Activated B cell treated with CpG ODN at 0.5 μM for 24 hours (primary cell): ENCODE measurements at places on chromosomes 13 and 19. TPM values are rescaled to one million over a fixed set of nuclear protein-coding genes. Genes with fewer than 3 reads are reported as not detected.

Gene CCDC9
- total RNA-seq = 43.7 and 47.1 TPM in 2 replicates

GRCh38 chr19:28883241-28883693, 329.7 kb downstream of the UQCRFS1 start:
- H3K27me3 ChIP-seq = peaks cover 8% of the 10 kb centered on the region
- H3K36me3 ChIP-seq = no peaks in the 10 kb centered on the region
- H3K4me3 ChIP-seq = no peak overlapping the region
- H3K4me1 ChIP-seq = peaks cover 7% of the 10 kb centered on the region
- H3K27ac ChIP-seq = no peak overlapping the region
- no peak for DNase-seq

GRCh38 chr13:77384999-77385398, 58.1 kb upstream of the MYCBP2 start:
- H3K36me3 ChIP-seq = no peaks in the 10 kb centered on the region
- peaks cover 3% of the 10 kb centered on the region for H3K4me1 ChIP-seq

DNA sequence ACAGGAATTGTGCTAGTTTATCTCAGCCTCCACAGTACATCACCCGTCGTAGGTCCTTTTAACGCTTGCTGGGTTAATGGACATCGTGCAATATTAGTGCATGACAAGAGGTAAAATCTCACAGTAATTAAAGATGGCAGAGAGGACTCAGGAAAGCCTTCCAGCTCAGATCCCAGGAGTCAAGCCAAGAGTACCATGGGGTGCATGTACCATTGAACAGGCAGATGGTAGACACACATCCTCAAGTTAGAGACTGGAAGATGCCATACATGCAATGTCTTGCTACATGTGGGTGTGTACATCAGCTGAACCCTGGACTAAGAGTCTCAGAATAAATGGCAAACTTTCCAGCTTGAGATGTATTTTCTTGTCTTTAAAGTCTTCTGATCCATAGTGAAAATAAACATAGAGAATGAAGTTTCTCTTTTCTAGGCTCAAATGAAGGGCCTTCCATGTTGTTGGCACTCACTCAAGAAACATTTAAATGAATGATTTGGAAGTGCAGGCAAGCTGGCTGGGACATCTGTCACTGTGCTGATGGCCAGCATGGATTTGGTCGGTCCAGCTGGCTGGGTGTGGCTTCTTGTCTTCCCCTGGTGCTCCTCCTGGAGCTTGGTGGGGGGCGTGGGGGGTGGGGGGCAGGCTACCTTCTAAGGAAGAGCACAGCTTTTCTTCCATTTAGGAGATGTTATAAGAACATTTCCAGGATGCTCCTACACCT, 290.9 kb upstream of the MAB21L1 start:
- H3K36me3 ChIP-seq = no peaks in the 10 kb centered on the region
- H3K27me3 ChIP-seq = no peaks in the 10 kb centered on the region
- H3K4me1 ChIP-seq = no peaks in the 10 kb centered on the region
- H3K4me3 ChIP-seq = no peak overlapping the region
- no peak for DNase-seq
- no peak overlapping the region for H3K27ac ChIP-seq

Gene DLL3
- 0.53 and 0.73 TPM in 2 replicates for total RNA-seq

DNA sequence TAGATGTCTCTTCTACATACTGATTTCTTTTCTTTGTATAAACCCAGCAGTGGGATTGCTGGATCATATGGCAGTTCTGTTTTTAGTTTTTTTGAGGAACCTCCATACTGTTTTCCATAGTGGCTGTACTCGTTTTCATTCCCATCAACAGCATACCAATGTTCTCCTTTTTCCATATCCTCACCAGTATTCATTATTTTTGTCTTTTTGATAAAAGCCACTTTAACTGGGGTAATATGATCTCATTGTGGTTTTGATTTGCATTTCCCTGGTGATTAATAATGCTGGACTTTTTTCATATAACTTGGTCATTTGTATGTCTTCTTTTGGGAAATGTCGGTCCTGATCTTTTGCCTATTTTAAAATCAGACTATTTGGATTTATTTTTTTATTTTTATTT, 108.5 kb downstream of the PAN3 start:
- H3K4me1 ChIP-seq = peaks cover 68% of the 10 kb centered on the region
- DNase-seq = no peak
- H3K27me3 ChIP-seq = no peaks in the 10 kb centered on the region
- H3K27ac ChIP-seq = peak overlapping the region; percentile 68
- peaks cover 73% of the 10 kb centered on the region for H3K36me3 ChIP-seq

DNA sequence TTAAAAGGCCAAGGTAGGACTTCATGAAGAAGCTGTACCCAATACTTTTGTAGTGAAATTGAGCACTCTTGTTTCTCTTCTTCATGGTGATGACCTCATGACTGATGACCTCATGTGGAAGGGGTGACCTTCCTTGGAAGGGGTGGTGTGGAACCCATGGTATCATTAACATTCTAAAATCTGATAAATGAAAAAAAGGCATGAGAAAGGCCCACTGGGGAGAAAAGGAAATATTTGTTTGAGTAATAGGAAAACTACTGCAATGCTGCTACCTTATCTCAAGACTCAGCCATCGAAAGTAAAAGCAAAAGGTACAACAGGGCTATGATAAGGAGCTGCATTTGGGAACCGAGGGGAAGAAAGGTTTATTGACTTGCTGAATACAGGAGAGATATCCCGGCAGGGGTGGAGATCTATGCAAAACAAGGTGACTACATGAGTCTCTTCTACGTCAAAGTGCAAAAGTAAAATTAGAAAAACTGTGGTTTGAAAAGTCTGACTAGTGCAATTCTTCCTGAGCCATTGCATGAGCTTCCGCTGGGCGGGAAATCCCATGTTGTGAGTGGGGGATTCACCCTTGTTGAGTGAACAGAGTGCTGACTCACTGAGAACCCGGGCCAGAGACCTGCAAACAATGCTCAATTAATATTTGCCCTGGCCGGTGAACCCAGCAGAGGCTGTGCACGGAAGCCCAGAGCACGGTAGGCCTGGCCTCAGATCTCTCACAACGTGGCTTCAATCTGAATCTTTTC, 138.9 kb upstream of the RFC3 start:
- peak overlapping the region; percentile 74 for H3K4me3 ChIP-seq
- no peaks in the 10 kb centered on the region for H3K36me3 ChIP-seq
- no peaks in the 10 kb centered on the region for H3K27me3 ChIP-seq
- peak overlapping the region; percentile 74 for H3K27ac ChIP-seq
- DNase-seq = peak; percentile 45
- peaks cover 12% of the 10 kb centered on the region for H3K4me1 ChIP-seq

GRCh38 chr19:2385053-2385721, 25.1 kb downstream of the TMPRSS9 start:
- H3K4me1 ChIP-seq = peaks cover 10% of the 10 kb centered on the region
- DNase-seq = no peak
- H3K36me3 ChIP-seq = no peaks in the 10 kb centered on the region
- H3K27ac ChIP-seq = no peak overlapping the region

Gene DZIP1
- total RNA-seq = not detected in 2 replicates

DNA sequence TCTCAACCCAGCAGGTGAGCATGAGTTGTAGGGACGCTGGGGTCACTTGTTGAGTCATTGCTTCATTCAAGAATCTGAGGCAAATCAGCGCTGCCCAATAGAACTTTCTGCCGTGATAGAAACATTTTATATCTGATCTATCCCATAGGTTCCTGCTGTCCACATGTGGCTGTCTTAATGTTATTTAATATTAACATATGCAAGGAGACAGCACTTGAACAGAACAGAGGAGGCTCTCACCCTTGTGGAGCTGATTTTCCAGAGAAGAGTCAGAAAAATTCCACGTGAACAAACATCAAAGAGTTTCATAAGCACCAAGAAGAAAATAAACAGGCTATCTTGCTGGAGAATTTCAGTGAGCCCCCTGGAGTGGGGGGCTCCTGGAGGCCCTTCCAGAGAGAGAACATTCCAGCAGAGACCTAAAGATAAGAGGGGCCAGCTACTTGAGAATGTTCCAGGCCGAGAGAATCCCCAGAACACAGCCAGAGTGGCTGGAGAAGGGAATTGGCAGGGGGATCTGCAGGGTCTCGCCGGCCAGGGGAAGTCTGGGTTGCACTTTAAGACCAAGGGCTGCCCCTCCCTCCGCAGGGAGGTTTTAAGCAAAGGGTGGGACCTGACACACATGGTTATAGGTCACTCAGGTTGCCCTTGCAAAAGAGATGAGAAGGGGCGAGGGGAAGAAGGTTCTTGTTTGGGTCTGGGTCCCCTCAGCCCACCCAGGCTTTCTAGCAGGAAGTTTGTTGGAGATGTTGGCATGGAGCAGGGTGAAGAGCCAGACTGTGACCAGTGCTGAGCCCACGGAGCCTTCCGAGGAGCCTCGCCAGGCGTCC, 135.7 kb downstream of the CRYL1 start:
- no peak for DNase-seq
- no peak overlapping the region for H3K27ac ChIP-seq
- no peaks in the 10 kb centered on the region for H3K36me3 ChIP-seq
- no peaks in the 10 kb centered on the region for H3K4me1 ChIP-seq

DNA sequence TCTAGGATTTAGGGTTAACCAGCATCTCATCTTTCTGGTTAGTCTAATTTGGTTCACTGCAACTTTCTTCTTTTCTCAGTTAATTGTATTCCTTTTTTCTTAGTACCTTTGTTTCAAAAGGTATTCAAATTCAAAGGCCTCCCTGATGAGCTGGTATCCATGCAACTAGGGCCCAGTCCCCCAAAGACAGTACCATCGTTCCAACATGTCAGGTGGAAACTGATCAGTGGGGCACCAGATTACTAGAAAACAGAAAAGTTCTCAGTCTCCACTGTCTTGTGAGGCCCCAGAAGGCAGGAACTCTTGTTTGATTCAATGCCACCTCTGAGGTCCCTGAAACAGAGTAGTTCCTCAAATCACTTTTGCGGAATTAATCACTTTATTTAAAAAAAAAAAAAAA, 303.2 kb upstream of the NBEA start:
- H3K4me3 ChIP-seq = no peak overlapping the region
- DNase-seq = no peak
- no peak overlapping the region for H3K27ac ChIP-seq
- no peaks in the 10 kb centered on the region for H3K36me3 ChIP-seq
- H3K27me3 ChIP-seq = no peaks in the 10 kb centered on the region

- no peak overlapping the region for H3K4me3 ChIP-seq
- H3K4me1 ChIP-seq = no peaks in the 10 kb centered on the region
- H3K27ac ChIP-seq = no peak overlapping the region
- H3K27me3 ChIP-seq = no peaks in the 10 kb centered on the region
- H3K36me3 ChIP-seq = no peaks in the 10 kb centered on the region
These were observed 271.3 kb downstream of the PCDH20 start for GRCh38 chr13:61144301-61144700.

DNA sequence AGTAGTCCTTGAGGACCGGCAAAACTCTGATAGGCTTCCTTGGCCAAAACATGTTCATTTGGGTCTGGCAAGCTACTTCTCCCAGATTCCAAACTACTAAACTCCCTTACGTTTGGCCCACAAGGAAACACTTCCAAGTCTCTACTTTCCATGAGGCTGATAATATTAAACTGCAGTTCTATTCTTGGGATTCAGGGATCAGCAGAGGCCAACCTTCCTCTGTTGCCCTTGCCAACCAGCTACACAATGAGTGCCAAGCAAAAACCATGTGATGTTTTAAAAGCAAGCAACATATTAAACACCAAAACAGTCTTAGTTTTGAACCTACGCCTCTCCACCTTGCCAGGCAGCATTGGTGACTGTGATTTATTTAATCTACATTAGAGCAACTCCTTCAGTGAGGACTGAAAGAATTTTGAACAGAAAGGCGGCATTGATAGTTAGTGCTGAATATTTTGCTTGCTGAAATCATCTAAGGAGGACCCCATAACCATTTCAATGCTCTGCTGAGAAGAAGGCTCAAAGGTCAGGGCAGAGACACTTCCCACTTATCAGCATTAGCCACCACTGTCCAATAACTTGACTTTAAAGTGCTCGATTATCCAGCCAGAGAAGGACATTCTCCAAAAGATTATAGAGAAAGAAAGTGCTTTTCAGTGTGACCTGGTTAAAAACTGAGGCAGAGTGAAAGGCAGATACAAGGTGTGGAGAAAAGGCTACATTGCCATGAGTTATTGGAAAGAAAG, 287.1 kb downstream of the TBC1D4 start:
- peaks cover 2% of the 10 kb centered on the region for H3K27me3 ChIP-seq
- no peaks in the 10 kb centered on the region for H3K4me1 ChIP-seq
- no peak for DNase-seq
- H3K27ac ChIP-seq = no peak overlapping the region
- H3K4me3 ChIP-seq = no peak overlapping the region

Gene TPTE2
- not detected in 2 replicates for total RNA-seq

Gene RAD23A
- 106 and 112 TPM in 2 replicates for total RNA-seq

DNA sequence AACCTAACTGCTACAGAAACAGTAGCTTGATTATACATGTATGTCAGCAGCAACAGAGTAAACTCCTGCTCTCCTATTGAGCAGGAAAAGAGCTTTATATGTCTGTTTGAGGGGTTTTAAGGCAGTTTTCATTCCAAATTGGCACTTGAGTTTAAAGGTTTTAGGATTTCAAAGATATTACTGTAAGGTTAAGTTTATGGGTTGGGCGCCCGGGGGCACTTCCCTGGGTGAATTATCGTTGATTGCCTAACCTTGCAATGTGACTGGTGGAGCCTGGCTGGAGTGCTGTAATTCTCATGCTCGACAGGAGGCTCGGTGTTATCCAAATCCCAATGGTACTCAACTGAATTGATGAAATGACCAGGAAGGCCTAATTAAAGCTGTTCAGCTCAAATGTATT, 1586.1 kb downstream of the OLFM4 start:
- H3K36me3 ChIP-seq = no peaks in the 10 kb centered on the region
- DNase-seq = no peak
- H3K4me3 ChIP-seq = no peak overlapping the region
- H3K27ac ChIP-seq = no peak overlapping the region
- no peaks in the 10 kb centered on the region for H3K4me1 ChIP-seq

GRCh38 chr13:95505265-95505664, 47.3 kb upstream of the CLDN10 start:
- H3K4me1 ChIP-seq = no peaks in the 10 kb centered on the region
- DNase-seq = no peak

Gene CRLF1
- total RNA-seq = not detected in 2 replicates

Gene ZNF761
- 11.1 and 13.8 TPM in 2 replicates for total RNA-seq

DNA sequence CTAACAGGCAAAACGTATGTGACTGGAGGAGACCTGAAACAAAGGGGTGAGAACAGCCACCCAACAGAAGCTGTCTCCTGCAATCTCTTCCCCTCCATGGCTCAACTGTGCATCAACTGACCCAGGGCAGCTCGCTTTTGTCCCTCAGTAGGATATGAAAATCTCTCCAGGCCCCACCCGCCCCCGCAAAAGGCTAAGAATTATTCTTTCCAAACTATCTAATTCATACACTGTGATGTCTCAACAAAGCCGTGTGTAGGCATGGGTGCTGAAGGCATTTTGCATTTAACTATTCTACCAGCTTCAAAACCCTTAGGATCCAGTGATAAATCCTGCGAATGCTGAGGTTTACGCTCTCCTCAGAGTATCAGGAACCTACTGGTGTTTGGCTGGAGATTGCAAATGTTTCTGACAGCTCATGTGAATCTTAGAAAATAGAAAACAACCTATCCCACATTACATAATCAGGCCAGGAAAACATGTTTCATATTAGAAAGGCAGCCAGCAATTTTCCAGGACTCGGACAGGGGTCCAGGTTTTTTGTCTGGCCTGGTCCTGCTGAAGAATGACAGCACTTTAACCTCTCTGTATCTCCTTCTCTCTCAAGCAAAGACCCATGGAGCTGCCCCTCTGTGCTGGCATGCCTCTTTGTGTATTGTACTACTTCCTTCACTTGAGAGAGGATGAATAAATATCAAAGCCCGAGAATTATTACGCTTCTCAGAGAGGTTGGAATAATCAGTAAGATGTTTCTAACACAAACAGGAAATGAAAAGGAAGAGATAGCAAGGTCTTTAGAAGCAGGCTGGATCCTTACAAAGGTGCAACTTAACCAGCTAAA, 17.3 kb downstream of the DHRS12 start:
- no peak overlapping the region for H3K4me3 ChIP-seq
- H3K27me3 ChIP-seq = no peaks in the 10 kb centered on the region
- no peak overlapping the region for H3K27ac ChIP-seq
- no peak for DNase-seq
- H3K36me3 ChIP-seq = peaks cover 29% of the 10 kb centered on the region
